ENCODE measurements at places on chromosomes 11 and 22. TPM values are rescaled to one million over a fixed set of nuclear protein-coding genes. Genes with fewer than 3 reads are reported as not detected.
A peak's percentile ranks its signal among the peaks of the same experiment; 100 is the strongest.

The NAALADL1 gene
- total RNA-seq: 3.0 TPM

The OR51B5 gene
- 0.22 TPM for total RNA-seq

The DCHS1 gene
- 4.5 TPM for total RNA-seq

The HTATIP2 gene
- 25.3 TPM for total RNA-seq

The GATD1 gene
- 24.1 TPM for total RNA-seq

The ASCL2 gene
- total RNA-seq: 2.2 TPM

The RASSF10 gene
- total RNA-seq: 2.9 TPM

The CASP5 gene
- total RNA-seq: not detected

The ZNF215 gene
- total RNA-seq: 14.8 TPM

DNA sequence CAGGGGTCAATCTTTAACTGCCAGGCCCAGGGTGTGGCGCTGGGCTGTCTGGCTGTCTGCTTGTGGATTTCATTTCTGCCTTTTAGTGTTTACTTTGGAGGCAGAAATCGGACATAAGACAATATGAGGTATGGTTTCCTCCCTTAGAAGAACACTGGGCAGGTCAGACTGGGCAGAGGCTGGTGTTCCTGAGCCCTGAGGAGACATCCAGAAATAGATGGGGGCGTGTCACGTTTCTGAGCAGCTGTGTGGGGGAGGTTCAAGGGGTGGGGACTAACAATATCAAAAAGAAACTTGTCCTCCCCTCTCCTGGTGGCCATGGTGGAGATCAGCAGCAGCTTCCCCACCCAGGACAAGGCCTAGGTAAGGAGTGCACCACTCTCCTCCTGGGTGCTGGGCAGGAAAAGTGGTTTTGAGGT lies at the start of gene ART1:
Gene ART1, plus strand, starts transcription at position 312 of the 419 bp plus-strand sequence. CDS start 14,086 bp downstream, outside the sequence.
- no peak for DNase-seq

DNA sequence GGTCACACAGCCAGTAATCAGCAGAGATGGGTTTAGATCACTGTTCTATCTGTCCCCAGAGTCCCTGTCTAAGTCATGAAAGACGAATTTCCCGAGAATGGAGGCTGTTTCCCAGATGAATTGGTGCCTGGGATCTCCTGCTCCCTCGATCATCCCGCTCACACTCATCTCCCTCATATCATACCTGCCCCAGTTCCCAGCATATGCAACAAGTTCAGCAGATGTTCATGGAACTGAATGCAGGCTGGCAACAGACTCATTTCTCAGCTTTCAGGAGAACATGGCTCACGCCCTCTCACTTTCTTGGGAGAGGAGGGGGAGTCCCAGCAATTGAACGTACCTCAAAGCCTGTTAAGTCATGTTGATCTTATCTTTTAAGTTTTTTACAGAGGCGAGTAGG lies 22.1 kb downstream of the CD6 start:
- no peak for DNase-seq

GRCh38 chr11:131978351-131978750 lies 607.9 kb downstream of the NTM start:
- DNase-seq: no peak

- DNase-seq: peak; percentile 89
Measured at GRCh38 chr11:12008790-12009616, 577 bp upstream of the DKK3 start.

- no peak for DNase-seq
Measured at GRCh38 chr22:20028855-20029549, 8.1 kb downstream of the TANGO2 start.

- no peak for DNase-seq
Measured at GRCh38 chr11:12867531-12867930, 141.6 kb upstream of the RASSF10 start.

GRCh38 chr22:22123118-22123959 lies 121.2 kb upstream of the VPREB1 start:
- no peak for DNase-seq

DNA sequence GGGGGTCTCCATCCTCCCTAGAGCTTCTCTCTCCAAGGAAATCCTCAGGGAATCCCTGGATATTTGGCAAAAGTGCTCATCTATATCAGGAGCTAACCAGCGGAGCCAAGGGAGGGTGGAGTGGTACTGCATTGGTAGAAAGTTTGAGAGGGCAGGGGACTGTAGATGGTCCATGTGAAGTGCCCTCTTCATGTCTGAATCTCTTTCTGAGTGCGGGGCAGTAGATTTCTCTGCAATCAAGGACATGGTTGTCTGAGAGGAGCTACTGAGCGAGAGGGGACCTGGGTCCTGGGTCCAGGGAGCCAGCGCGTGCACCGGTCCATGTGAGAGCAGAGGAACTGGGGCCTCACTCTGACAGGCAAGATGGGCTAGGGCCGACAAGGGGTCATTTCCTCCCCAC lies 701 bp downstream of the DIXDC1 start:
- peak; percentile 34 for DNase-seq

DNA sequence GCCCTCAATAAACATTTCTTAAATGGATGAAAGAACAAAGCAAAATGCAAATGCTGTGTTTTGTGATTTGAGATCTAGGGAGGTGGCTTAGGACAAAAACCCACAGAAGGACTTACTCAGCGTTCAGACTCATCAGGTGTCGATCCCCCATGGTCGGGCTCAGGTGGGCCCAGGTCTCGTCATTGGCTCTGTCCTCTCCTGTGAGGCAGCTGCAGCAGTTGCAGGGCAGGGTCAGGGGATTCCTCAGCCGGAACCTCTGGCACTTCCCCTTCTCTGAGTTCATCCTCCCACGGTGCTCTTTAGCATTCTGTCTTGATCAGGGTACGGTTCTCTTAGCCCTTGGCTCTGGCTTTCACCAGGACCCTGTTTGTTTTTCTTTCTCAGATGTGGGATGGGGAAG lies 14.0 kb upstream of the ACR start:
- no peak for DNase-seq

GRCh38 chr11:6025056-6025455 lies 5.5 kb downstream of the OR56A1 start:
- no peak for DNase-seq

- peak; percentile 72 for DNase-seq
Measured at GRCh38 chr11:12845739-12846358, 163.3 kb upstream of the RASSF10 start.

- no peak for DNase-seq
Measured at GRCh38 chr11:72635309-72635915, 38.8 kb downstream of the PDE2A start.

DNA sequence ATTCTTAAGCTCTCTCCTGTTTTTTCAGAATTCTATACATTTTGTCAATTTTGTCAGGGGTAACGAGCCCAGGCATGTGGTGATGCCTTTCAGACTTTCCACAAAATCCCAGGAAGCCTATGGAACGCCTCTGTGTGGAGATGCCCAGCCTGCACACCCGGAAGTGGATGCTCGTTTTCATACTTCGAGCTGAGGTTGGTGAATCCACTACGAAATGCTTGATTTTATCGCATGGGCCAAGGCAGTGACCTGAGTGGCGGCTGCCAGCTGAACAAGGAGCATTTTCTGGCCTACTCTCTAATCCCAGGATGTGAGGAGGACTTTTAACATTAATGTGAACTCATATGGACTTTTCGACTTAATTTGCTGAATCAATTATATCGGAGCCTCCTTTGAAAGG lies 426.7 kb upstream of the B3GAT1 start:
- no peak for DNase-seq

GRCh38 chr22:32911503-32911902 lies 110.0 kb downstream of the TIMP3 start:
- DNase-seq: no peak
